ENCODE measurements at places on chromosomes 5 and 9. TPM values are rescaled to one million over a fixed set of nuclear protein-coding genes. Genes with fewer than 3 reads are reported as not detected.

NUTM2G gene
- not detected for total RNA-seq

CCDC192 gene
- total RNA-seq: not detected

DNA sequence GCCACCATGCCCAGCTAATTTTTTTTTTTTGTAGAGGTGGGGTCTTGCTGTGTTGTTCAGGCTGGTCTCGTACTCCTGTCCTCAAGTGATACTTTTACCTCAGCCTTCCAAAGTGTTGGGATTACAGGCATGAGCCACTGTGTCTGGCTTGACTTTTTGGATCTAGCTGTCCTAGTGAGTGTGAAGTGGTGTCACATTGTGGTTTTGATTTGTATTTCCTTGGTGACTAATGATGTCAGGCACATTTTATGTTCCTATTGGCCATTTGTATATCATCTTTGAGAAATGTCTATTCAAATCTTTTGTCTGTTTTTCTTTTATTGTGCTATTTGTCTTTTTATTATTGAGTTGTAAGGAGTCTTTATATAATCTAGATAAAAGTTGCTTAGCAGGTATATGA, 53.5 kb upstream of the MCCC2 start:
- DNase-seq: no peak

DNA sequence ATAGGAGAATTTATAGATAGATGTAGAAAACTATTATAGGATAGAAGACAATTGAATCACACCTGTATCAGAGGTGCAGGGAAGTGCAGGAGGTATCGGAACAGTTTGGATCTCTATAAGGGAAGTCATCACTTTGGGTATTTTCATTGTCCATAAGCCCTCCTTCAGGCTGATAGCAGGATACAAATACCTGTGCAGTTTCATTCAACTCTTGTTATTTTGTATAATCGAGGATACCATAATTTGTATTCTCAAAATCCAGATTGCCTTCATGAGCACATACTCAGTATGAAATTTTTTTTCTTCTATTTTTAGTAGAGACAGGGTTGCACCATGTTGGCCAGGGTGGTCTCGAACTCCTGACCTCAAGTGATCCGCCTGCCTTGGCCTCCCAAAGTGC, 289.1 kb downstream of the AOPEP start:
- no peak for DNase-seq

- no peak for DNase-seq
Measured at GRCh38 chr9:81989700-81990099, 1.1 kb downstream of the SPATA31D1 start.

GRCh38 chr5:35485487-35485886, 132.2 kb upstream of the SPEF2 start:
- DNase-seq: no peak

DNA sequence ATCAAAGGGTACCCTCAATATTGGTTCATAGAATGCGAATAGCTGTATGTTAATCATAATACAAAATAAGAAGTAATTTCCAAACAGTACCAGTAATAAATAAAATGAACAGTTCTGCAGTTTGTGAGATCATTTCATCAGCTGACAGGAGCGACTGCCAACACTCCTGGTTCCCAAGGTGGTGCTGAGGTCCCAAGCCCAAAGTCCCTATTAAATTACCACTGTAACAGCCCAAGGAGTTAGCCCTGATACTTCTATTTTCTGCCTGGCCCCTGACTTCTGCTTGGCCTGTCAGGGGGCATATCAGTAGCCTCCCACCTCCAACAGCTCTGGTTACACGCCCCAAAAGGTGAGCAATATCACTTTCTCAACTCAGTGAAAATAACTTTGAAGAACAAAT, 47.1 kb downstream of the ANKH start:
- no peak for DNase-seq

GRCh38 chr9:106913276-106913675, 50.3 kb downstream of the ZNF462 start:
- no peak for DNase-seq

DNA sequence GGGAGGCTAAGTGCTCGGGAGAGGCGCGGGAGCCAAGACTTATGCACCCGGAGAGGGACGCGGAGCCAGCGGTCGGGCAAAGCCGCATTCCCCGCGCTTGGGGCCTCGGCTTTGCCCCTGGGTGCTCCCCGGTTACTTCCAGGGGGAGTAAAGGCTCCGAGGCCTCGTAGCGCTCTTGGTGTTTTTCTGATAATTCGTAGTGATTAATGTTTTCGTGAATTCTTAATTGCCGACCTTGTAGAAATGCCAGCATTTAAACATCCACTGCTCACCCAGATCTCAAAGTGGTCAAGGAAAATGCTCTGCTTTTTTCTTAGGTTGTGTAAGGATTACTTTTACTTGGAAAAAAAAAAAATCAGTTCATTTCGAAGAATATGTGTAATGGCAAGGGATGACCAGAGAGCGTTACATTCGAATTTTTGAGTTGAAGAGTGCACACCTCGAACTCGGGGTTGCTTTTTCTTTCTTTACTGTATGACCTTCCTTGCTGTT, 654 bp upstream of the TUT7 start:
- no peak for DNase-seq
